ENCODE measurements at places on chromosomes 1 and 21.

DNA sequence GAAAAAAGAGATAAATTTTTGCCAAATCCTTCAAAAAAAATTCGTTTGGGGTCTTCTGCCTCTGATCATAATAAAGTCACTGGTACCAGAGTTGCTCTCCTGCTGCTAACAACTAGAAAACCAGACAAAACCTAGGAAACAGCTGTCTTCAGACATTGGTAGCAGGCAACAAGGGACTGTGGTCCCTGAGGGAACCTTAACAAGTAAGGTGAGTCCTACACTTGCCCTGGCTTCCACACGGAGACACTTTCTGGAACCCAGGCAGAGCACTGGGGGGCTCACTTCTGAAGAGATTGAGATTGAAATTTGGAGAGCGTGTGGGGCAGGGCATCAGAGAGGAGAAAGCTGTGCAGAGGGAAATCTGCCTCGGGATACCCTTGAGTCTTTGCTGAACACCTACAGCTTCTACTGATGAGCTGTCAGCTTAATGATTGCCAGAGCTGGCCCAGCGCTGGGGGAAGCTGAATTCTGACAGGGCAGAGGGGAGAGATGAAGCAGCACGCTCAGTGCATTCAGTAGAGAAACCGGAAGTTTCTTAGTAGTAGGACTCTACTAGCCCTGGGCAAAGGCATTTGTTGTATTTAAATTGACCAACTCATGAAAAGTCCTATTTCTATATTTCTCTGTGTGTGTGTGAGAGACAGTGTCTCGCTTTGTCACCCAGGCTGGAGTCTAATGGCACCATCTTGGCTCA, 18.5 kb upstream of the FAM89A start:
- DNase-seq, result no peak

DNA sequence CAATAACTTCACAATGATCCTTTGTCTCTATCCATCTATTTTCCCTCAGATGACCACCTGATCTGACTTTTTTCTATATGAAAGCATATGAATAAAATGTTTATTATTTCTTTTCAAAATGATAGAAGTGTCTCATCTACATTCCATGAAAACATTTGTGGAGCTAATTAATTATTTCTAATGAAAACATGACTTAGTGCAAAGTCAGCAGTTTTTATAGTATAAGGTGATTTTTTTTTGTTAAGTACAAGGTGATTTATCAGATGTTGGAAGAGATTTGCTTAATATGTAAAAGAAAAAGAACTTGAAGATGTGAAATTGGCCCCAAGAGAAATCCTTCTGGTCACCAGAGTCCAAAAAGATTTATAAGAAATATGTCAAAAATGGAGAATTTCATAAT, 43.5 kb downstream of the PDPN start:
- DNase-seq, result no peak

- DNase-seq, result no peak
These were observed 1058.0 kb downstream of the KCNT2 start for GRCh38 chr1:195550071-195550862.

- no peak for DNase-seq
These were observed 30.5 kb downstream of the TMEM53 start for GRCh38 chr1:44643721-44644334.

DNA sequence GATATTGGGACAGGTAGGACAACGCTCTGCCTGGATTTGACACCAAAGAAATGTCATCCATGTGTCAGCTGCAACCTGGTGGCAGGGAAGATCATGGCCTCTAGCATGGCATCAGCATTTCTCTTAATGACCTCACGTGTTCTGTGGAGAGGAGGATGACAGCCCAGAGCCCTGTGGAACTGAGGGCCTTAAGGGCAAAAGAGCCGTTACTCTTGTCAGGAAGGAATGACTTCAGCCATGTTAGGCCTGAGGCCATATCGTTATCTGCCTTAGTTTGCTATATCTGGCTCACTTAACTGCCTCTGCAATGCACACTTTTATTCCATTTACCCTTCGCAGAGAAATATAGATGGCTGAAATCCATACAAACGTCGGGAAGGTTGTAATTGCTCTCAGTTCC, 83.2 kb upstream of the PBX1 start:
- DNase-seq, result no peak

- no peak for DNase-seq
These were observed 163.4 kb upstream of the DPYD start for GRCh38 chr1:98084188-98084587.

DNA sequence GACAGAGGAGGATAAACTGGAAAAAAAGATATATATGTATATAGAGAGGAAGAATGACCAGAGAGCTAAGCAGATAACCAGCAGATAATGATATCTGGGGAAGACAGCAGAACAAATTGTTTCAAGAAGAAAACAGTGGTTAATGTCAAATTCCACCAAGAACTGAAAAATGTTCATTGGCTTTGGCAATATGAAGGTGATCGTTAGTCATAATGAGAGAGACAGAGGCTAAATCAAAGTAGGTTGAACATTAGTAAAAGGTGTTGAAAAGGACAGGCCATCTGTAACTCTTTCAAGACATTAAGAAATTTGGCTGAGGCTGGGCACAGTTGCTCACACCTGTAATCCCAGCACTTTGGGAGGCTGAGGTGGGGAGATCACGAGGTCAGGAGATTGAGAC, 25.3 kb upstream of the CR2 start:
- DNase-seq, result no peak

- no peak for DNase-seq
These were observed 220.8 kb downstream of the NRIP1 start for GRCh38 chr21:14844001-14844400.
